Tibial artery (tissue), 4 donors: ENCODE measurements at places on chromosomes 4 and X.
A peak's percentile ranks its signal among the peaks of the same experiment; 100 is the strongest.

DNA sequence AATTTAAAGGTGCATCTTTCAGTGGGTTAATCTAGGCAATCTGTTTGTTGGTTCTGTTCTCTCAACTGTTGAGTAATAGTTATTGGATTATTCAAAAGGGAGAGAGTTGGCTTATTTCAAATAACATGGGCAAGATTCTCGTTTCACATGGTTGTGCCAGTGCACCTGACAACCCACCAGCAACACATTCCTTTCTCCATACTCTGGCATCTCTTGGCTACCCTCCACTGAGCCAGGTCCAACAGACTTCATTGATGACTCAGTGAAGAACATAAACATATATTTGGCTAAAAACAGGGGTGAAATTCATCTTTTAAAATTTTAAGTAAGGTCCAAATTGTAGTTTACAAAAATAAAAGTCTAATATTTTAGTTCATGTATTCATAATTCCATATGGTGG, 967.2 kb downstream of the RPA4 start:
- no peaks in the 10 kb centered on the region for H3K4me1 ChIP-seq
- no peaks in the 10 kb centered on the region for H3K36me3 ChIP-seq
- no peak overlapping the region for H3K27ac ChIP-seq
- H3K4me3 ChIP-seq, result no peak overlapping the region

- peaks cover 9% of the 10 kb centered on the region for H3K4me1 ChIP-seq
- no peak overlapping the region for H3K4me3 ChIP-seq
- no peaks in the 10 kb centered on the region for H3K27me3 ChIP-seq
- no peak for DNase-seq
Observed at GRCh38 chrX:151793886-151794285, 59.3 kb downstream of the CNGA2 start.

- peaks cover 33% of the 10 kb centered on the region for H3K4me1 ChIP-seq
- peak overlapping the region; percentile 93 for H3K4me3 ChIP-seq
- H3K27me3 ChIP-seq, result no peaks in the 10 kb centered on the region
- no peak for DNase-seq
- H3K36me3 ChIP-seq, result no peaks in the 10 kb centered on the region
Observed at GRCh38 chr4:184649971-184650855, 675 bp downstream of the PRIMPOL start.

DNA sequence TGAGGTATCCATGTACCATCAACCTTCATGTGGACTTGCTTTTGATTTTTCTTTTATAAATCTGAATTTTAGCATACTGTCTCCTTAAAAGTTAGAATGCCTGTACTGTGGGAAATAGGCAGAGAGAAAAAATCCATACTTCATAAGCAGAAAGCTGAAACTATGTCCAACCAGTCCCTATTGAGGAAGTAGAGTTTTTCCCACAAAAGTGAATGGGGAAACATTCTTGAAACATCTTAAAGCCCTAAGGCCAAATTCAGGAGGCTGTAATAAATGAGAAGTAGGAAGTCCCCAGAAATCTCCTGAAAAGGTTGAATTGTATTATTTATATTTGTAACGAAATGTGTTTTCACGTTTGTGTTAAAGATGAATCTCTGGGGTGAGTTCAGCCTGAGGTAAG, 56.3 kb downstream of the ENOX2 start:
- no peak overlapping the region for H3K27ac ChIP-seq
- no peak overlapping the region for H3K4me3 ChIP-seq
- H3K36me3 ChIP-seq, result no peaks in the 10 kb centered on the region
- no peak for DNase-seq
- no peaks in the 10 kb centered on the region for H3K4me1 ChIP-seq

GRCh38 chrX:30875957-30876356, 13.1 kb downstream of the TAB3 start:
- no peaks in the 10 kb centered on the region for H3K4me1 ChIP-seq
- H3K27me3 ChIP-seq, result no peaks in the 10 kb centered on the region
- H3K4me3 ChIP-seq, result no peak overlapping the region
- no peaks in the 10 kb centered on the region for H3K36me3 ChIP-seq
- H3K27ac ChIP-seq, result no peak overlapping the region
- DNase-seq, result no peak

GRCh38 chr4:129335276-129335675, 239.3 kb downstream of the C4orf33 start:
- no peak overlapping the region for H3K4me3 ChIP-seq
- DNase-seq, result no peak
- no peaks in the 10 kb centered on the region for H3K27me3 ChIP-seq
- no peaks in the 10 kb centered on the region for H3K4me1 ChIP-seq

DNA sequence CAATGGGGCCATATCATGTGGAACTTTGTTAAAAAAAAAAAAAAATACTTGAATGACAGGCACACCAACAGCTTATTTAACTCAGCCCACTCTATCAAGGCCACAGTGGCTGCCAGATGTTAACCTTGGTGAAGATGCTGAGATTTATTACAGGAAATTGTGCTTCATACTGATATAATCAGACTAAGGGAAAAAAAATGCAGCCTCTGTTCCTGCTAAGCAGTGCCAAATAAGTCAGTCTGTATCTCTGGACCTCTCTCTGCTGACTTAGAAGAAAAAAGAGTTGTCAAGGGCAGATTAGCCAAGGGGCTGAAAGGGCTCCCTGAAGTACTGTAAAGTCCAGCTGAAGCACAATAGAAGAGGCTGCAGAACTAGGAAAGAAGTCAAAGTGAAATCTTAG, 677.7 kb upstream of the HTR2C start:
- no peak for DNase-seq
- no peak overlapping the region for H3K4me3 ChIP-seq
- H3K36me3 ChIP-seq, result no peaks in the 10 kb centered on the region
- no peak overlapping the region for H3K27ac ChIP-seq

- peaks cover 8% of the 10 kb centered on the region for H3K4me1 ChIP-seq
- H3K27ac ChIP-seq, result peak overlapping the region; percentile 31
- no peaks in the 10 kb centered on the region for H3K27me3 ChIP-seq
- DNase-seq, result no peak
Observed at GRCh38 chr4:8198206-8198905, 734 bp upstream of the SH3TC1 start.

GRCh38 chr4:148982200-148982599, 540.0 kb upstream of the NR3C2 start:
- no peaks in the 10 kb centered on the region for H3K36me3 ChIP-seq
- no peaks in the 10 kb centered on the region for H3K27me3 ChIP-seq
- peaks cover 10% of the 10 kb centered on the region for H3K4me1 ChIP-seq
- H3K4me3 ChIP-seq, result no peak overlapping the region

DNA sequence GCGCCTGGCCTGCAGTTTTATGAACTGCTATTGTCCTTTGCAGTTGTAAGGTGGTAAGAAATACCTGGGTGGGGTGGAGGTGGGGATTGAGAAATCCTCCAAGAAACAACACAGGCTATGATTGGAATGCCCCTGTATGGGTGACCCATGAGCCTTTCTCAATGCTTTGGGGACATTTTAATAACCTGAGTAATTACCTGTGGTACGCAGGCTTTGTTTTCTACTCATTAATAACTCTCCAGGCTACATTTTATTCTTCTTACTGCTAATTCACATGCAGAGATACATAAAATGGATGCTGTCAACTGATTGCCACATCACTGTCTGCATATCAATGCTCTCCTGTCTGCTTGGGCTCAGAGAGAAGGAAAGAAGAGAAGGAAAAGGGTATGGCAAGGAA, 41.8 kb downstream of the PHEX start:
- no peak overlapping the region for H3K27ac ChIP-seq
- DNase-seq, result no peak
- H3K4me1 ChIP-seq, result no peaks in the 10 kb centered on the region
- no peaks in the 10 kb centered on the region for H3K27me3 ChIP-seq
- H3K4me3 ChIP-seq, result no peak overlapping the region

DNA sequence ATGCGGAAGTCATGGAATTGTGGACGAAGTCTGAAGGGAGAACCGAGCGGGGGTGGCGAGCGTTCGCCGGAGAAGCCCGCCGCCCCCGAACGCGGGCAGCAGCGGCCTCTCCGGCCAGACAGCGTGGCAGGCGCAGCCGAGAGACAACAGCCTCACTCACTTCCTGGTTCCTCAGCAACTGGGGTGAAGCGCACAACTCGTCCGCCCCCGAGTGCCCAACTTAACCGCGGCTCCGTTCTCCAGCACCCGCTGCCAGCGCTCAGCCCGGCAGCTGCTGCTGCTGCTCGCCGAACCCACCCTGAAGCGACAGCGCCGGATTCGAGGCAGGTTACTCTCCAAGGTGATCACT, 68.0 kb downstream of the NOCT start:
- H3K27me3 ChIP-seq, result no peaks in the 10 kb centered on the region
- H3K4me1 ChIP-seq, result peaks cover 20% of the 10 kb centered on the region
- peak overlapping the region; percentile 97 for H3K27ac ChIP-seq

GRCh38 chr4:117210551-117210950, 125.2 kb upstream of the TRAM1L1 start:
- H3K36me3 ChIP-seq, result no peaks in the 10 kb centered on the region
- no peak overlapping the region for H3K27ac ChIP-seq
- H3K4me1 ChIP-seq, result no peaks in the 10 kb centered on the region
- H3K27me3 ChIP-seq, result no peaks in the 10 kb centered on the region
